ENCODE measurements at places on chromosomes 16 and 17. TPM values are rescaled to one million over a fixed set of nuclear protein-coding genes. Genes with fewer than 3 reads are reported as not detected.

DNA sequence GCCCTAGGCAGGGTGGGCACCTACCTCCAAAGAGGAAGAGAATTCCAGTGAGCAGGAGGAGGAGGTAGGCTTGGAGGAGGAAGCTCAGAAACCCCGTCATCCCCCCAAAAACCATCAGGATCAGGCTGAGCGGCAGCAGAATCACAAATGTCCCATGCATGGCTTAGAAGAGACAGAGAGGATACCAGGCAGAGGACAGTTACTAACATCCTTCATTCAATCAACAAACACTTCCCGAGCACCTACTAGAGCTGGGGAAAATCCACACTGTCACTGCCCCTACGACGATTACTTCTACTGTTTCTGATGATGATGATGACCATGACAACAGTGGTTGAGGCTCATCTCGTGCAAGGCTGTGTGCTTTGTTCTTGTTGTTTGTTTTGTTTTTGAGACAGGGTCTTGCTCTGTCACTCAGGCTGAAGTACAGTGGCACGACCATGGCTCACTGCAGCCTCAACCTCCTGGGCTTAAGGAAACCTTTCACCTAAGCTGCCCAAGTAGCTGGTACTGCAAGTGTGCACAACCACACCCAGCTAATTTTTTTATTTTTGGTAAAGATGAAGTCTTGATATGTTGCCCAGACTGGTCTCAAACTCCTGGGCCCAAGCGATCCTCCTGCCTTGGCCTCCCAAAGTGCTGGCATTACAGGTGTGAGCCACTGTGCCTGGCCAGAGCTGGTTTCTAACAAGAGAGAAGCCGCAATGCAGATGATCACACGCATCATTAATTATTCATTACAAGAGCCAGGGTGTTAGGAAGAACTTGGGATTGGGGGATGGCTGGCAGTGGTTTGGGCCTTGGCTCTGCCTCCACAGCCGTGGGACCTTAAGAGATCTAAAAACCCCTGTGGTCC lies 18.0 kb downstream of the TMEM114 start:
- no peak for DNase-seq

DNA sequence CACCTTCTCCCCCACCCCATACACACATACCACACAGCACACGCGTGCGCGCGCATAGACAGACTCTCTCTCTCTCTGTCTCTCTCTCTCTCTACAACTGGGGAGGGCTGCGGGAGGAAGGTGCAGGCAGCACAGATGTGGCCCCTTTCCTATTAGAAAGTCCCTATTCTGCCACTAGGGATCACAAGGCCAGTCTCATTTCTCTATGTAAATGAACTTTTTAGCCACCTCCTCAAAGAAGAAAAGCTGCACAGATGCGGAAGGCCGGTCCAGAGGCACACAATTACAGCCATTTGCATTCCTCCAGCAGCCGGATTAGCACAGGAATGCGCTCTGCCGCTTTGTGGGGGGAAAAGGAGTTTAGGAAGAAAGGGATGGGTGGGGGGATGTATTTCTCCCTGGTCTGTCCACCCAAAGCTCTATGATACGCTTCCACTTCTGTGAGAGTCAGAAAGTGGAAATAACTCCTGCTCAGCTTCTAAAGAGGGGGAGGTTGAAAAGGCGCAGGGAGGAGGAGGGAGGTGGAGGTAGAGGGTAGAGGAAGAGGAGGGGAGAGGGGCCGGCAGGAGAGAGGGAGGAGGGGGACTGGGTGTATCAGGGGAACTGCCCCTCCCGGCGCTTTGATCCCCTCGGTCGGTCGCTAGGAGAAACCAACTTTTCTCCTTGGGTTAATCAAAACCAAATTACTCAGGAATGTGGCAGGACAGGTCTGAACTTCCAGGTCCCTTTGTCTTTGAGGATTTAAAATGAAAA lies 11.7 kb downstream of the ZFHX3 start:
- DNase-seq, result no peak

DNA sequence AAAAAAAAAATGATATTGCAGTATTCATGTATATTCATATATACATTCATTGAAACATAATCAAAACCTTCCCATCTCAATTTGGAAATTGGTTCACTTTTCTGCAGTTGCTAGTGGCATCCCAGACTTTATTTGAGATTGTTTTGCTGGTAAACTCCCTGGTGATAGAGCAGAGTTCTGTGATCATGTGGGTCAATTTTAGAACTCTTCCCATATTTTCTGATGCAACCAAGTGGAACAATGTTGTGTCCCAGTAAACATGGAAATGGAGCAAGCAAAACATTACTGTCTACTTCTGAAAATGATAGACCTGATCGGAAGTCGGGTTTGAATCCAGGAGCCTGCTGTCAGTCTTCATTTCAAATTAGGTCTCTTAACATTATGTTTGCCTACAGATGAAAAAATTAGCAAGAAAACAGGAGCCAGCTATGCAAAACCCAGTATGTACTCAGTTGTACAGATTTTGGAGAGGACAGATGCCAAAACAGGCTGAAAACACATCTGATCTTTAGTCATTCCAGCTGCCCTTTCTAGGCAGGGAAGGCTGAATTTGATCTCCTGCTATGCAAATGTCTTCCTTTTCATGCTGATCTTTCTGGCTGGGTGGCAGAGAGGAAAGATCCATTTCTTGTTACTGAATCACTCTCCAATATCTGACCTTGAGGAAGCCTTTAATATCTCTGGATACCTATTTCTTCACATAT lies 786.6 kb upstream of the SOX9 start:
- DNase-seq, result no peak

- DNase-seq, result no peak
Observed at GRCh38 chr16:48930951-48931553, 321.1 kb upstream of the N4BP1 start.

DNA sequence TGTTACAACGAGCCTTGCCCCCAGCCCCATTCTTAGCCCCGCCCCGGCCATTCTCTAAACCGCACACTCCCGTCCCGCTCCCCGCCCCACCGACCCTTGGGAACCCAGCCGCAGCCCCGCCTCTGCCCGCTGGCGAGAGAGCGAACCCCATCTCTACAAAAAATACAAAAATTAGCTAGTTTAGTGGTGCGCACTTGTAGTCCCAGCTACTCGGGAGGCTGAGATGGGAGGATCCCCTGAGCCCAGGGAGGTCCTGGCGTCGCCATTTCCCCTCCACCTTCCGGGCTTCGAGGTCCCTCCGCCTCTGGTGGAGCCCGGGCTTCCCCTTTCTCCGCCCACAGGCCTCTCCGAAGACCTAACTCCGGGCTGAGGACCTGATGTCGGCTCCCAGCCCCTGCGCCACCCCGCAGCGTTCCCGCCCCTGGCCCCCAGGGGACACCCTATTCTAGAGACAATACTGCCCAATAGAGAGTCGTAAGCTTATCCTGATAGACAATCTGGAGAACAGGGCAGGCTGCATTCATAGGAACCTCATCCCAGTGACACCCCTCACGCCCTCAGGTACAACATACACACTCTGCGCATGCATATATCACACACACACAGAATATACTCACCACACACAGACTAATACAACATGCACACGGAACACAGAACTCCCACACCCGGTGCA lies 480 bp upstream of the PROCA1 start:
- peak; percentile 66 for DNase-seq

DNA sequence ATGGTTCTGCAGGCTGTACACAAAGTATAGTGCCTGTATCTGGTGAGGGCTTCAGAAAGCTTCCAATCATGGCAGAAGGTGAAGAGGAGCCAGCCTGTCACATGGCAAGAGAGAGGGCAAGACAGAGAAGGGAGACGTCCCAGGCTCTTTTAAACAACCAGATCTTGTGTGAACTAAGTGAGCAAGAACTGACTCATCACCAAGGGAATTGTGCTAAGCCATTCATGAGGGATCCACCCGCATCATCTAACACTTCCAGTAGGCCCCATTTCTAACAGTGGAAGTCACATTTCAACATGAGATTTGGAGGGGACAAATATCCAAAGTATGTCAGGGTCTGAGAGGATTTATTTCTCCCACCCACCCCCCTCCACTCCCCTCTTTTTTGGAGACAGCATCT lies 56.2 kb upstream of the ELAC2 start:
- DNase-seq, result no peak

DNA sequence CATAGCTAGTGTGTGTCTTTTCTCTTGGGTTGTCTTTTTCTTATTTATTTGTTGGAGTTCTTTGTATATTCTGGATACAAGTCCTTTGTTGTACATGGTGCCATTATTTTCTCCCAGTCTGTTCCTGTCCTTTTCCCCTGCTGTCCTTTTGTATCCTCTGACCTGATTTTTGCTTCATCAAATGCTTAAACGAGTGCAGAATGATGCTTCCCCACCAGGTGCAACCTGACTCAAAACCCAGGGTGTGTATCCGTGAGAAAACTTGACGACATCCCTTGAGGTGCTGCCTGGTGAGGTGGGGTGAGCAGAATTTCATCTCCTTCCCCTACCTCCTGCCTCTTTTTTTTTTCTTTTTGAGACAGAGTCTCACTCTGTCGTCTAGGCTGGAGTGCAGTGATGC lies 88.6 kb downstream of the NTN1 start:
- DNase-seq, result no peak

DNA sequence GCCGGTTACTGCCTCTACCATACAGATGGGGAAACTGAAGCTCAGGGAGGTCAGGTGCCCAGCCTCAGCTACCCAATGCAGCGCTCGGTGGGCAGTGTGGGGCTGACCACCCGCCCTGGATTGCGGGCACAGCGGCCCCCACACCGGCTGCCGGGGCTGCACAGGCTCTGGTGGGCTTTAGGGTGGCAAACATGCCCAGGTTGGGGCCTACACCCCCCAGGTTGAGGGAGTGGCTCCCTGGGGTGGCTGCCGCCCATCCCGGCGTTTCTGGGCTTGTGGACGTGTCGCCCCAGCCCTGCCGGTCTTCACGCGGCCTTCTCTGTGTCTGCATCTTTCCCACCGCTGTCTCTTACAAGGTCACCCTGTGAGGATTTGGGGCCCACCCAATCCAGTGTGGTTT lies 40.9 kb upstream of the SSTR5 start:
- no peak for DNase-seq

DNA sequence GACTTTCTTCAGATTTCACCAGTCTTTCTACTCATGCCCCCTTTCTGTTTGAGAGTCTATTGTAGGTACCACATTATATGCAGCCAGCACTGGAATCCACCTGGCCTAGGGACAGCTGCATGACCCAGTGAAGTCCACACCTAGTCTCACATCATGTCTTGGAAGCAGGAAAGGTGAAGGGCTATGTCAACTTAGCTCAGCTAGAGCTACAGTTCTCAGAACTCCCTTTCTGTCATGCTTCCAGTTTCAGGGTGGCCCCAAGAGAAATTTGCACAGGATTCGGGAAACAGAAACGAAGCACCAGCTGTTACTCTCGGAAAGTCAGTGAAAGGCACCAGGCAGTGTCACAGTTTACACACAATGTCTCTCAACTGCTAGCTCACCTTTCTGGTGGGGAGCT lies 51.6 kb upstream of the NLRP1 start:
- DNase-seq, result no peak

DNA sequence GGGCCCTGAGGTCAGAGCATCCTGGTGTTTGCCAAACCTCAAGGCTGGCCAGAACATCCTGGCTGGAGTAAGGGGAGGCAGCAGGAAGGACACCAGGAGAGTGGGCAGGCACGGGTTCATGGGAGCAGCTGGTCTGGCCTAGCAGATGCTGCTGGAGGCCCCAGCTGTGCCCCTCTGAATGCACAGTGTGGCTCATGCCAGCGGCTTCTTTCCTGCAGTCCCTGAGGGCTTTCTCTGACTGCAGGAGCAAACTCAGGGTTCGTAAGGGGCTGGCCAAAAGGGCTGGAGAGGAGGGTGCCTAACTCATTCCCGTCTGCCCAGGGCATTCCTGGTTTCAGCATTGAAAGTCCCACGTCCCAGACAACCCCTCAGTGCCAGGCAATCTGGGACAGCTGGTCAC lies 78.7 kb downstream of the ZDHHC7 start:
- no peak for DNase-seq

DNA sequence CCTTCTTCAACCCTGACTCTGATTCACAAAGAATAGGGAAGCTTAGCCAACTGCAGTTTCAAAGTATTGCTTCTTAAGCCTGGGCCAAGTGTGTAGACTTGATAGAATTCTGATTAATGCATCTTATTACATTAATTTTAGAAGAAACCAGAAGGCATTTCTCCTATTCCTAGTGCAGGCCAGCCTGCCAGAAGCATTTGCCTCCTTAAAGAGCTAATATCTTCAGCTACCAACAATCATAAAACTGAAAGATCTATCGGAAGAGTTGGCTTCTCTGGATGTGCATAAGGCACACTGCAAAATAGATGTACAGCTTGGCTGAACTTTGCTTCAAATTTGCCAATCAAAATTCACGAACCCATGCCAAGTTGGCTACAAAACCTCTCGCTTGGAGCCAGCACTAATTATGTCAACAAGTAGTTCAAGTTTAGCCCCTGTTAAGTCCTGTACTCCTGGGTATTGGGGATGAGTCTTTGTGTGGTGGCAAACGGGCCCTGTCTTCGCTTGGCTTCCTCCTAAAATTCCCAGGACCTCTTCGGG lies 717.8 kb downstream of the WWOX start:
- DNase-seq, result no peak

DNA sequence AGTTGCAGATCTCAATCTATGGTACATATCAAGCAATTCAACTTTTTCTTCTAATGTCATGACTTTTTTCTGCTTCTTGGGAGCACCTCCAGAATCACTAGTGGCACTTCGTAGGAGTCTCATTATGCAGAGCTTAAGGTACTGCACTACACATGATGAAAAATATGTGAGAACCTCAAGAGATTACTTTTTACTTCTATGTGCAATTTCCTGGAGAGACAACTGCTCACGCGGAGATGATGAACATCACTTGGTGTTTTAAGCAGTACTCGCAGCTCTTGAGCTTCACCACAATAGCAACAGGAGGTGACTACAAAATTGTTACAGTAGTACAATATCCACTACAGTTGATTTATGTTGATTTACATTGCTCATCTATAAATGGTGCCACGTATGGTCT lies 79.7 kb downstream of the MRTFB start:
- no peak for DNase-seq

DNA sequence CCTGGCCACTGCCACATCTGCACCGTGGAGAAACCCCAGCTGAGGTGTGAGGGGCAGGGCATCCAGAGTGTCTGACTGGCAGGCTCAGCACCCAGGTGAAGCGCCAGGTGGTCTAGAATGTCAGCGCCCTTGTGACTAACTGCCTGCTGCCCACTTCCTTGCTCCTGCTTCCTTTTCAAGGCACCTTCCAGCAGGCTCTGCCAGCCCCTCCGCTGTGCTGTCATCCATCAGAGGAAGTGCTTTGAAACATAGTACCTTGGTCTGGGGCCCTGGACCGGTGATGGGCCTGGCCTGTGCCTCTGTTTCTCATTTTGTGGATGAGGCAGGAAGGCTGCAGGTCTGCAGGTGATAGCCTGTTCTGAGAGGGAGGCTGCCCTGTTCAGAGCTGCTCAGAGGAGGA lies 5.5 kb downstream of the SPNS2 start:
- no peak for DNase-seq

- DNase-seq, result no peak
Observed at GRCh38 chr16:76292218-76292617, 15.0 kb downstream of the CNTNAP4 start.

GRCh38 chr16:67163999-67164558 lies 466 bp upstream of the HSF4 start:
- no peak for DNase-seq

RAP1GAP2 gene
- 0.46 TPM for total RNA-seq

ENGASE gene
- 51.4 TPM for total RNA-seq

ASPHD1 gene
- total RNA-seq, result 2.2 TPM

MT4 gene
- not detected for total RNA-seq

SPATA22 gene
- total RNA-seq, result not detected

SPN gene
- 258 TPM for total RNA-seq
